Diencephalon (tissue), 1 donor: ENCODE measurements at places on chromosomes 3 and 15. TPM values are rescaled to one million over a fixed set of nuclear protein-coding genes. Genes with fewer than 3 reads are reported as not detected.

Gene GPR62
- total RNA-seq = 0.46 TPM

Gene CDCP1
- 0.23 TPM for total RNA-seq

Gene FGF7
- total RNA-seq = 0.69 TPM

Gene C3orf85
- not detected for total RNA-seq

Gene PSMA4
- total RNA-seq = 133 TPM

Gene B3GALNT1
- 225 TPM for total RNA-seq

Gene SCN11A
- total RNA-seq = 0.46 TPM

Gene CADM2
- total RNA-seq = 172 TPM

Gene SLC2A2
- not detected for total RNA-seq

Gene EIF2B5
- total RNA-seq = 40.1 TPM

Gene FBN1
- total RNA-seq = 23.1 TPM

Gene EIF5A2
- 8.1 TPM for total RNA-seq

Gene FBXO45
- 43.4 TPM for total RNA-seq

Gene GOLIM4
- 31.6 TPM for total RNA-seq

Gene ZNF662
- 16.6 TPM for total RNA-seq

Gene ANKUB1
- total RNA-seq = 4.2 TPM

Gene MYZAP
- 3.2 TPM for total RNA-seq

Gene FBXL2
- 82.8 TPM for total RNA-seq

Gene TMEM42
- total RNA-seq = 10.4 TPM

Gene PPP1R14D
- not detected for total RNA-seq

Gene CHRNA5
- 7.6 TPM for total RNA-seq

Gene ASB14
- 0.69 TPM for total RNA-seq

Gene MKRN3
- total RNA-seq = 23.8 TPM

Gene C3orf20
- total RNA-seq = 0.23 TPM

Gene AGTR1
- 1.4 TPM for total RNA-seq

Gene TRPM1
- total RNA-seq = not detected

Gene SCN5A
- total RNA-seq = 2.8 TPM

Gene TM4SF1
- total RNA-seq = 17.3 TPM

Gene SV2B
- total RNA-seq = 30.2 TPM

Gene CPN2
- not detected for total RNA-seq

Gene TIPIN
- total RNA-seq = 15.0 TPM
